ENCODE measurements at places on chromosomes 3 and 15. TPM values are rescaled to one million over a fixed set of nuclear protein-coding genes. Genes with fewer than 3 reads are reported as not detected.

The ZNF385D gene
- total RNA-seq, result not detected

The PPP1R14D gene
- 0.21 TPM for total RNA-seq

The CTXN2 gene
- total RNA-seq, result 0.02 TPM

The CNTN3 gene
- not detected for total RNA-seq

The CMTM6 gene
- total RNA-seq, result 43.2 TPM

The ARGFX gene
- not detected for total RNA-seq

The CFAP100 gene
- not detected for total RNA-seq

The LRRC2 gene
- not detected for total RNA-seq

The ARHGEF3 gene
- 7.2 TPM for total RNA-seq

The PLSCR2 gene
- 0.11 TPM for total RNA-seq

Measured in A549 treated with dexamethasone at 1 μM for 4 hours (cell line).